Retina (tissue), 1 donor: ENCODE measurements at places on chromosomes 5 and 9.

- no peak for DNase-seq
Observed at GRCh38 chr5:57824623-57825022, 342.0 kb upstream of the ACTBL2 start.

DNA sequence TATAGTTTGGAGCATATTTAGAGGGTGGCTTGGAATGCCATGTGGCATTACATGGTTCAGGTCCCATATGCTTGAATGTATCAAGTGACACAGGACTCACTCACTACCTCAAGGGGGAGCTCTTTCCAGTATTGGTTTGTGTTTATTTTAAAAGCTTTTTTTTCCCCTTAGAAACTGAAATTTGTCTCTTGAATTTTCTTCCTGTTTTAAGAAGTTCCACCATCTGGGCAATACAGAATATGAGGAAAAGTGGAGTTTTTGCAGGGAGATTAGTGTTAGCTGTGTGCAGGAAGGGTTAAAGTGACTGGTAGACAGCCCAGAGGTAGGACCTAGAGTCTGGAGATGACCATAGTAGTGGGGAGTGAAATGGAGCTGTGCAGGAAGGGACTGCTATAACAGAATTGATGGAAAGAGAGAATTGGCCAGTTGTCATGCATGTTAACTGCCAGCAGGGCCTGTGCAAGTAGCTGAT lies 36.6 kb downstream of the CTNNA1 start:
- DNase-seq: peak; percentile 20

DNA sequence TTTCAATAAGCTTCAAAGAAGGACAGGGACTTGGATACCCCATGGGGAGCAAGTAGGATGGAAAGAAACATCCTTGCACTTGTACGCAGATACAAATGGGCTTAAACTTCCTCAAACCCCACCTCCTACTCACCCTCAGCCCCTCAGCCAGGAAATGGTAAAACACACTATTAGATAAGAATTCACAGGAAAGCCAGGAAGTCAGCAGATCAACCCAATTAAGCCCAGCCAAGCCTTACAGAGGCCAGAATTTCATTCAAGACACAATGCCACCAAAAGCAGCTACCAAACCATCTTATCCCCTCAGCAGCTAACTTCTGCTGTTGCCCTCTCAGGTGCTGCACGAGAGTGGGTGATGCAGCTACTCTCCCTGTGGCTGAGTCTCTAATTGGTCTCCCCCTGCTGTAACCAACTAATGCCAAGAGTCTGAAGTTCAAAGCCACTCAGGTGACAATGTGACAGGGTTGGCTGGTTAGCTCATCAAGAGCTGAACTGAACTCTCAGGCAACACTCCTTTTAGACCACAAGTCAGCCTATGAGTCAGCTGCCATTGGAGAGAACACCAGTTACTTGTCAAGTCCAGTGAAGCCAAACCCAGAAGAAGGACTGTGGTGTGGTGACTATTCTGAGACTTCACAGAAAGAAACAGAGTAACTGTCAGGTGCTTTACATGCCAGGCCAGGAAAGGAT lies 201.9 kb downstream of the ZNF608 start:
- no peak for DNase-seq

DNA sequence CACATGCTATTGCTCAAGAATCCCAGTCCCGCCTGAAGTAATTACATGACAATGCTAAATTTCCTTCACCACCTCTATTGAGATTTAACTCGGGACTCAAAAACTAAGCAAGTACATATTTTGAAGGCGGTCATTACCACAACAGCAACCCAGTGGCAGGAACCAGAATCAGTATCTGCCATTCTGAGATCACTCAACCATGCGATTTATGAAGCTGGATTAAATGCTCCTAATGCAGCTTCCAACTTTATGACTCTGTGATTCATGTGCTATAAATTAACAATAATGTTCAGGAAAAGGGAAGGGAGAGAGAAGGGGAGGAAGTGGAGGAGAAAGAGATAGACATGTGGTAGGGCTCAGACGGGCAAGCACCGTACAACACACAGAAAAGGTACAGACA lies 194.7 kb downstream of the DNAH5 start:
- no peak for DNase-seq

DNA sequence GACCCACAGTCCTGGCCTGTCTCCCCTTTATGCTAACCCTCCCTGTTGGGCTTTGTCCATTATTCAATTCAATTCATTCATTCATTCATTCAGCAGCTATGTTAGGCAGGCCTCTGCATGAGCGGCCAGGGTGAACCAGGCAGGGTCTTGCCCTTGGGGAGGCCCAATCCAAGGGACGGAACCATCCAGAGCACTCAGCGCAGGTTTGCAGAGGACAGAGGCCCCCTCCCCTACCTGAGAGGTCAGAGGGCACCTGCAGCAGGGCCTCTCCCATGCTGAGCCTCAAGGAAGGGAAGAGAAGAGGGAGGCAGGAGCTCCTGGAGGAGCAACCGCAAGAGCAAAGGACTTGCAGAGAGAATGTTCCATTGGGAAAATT lies 61.4 kb downstream of the C9orf50 start:
- DNase-seq: peak; percentile 51

- no peak for DNase-seq
Observed at GRCh38 chr9:2319421-2319820, 302.2 kb upstream of the VLDLR start.

DNA sequence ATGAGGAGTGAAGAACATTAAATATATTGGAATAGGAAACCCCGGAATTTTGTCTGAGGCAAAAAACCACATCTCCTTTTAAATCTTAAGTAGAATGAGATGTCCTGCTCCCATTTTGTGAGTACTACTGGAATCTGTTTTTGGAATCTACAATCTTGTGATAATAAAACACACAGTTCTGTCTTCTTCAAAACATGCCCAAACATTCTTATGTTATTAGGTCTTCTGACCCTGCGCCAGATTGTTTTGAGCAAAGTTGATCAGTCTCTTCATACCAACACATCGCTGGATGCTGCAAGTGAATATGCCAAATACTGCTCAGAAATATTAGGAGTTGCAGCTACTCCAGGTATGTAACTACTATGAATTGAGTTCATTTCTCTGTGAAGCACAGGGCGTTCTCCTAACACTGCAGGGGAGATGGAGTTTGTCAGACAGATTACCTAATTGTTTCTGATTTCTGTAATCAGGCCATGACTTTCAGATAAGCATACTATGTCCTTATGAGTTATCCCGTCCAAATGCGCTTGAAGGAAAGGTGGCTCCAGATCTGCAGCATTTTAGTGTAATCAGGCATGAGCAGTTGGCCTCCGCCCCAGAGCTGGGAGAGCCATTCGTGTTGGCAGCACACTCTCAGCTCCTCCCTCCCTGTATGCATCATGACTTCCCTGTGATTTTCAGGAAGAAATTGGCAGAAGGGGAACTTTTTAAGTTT lies 88.0 kb downstream of the NLN start:
- DNase-seq: no peak

DNA sequence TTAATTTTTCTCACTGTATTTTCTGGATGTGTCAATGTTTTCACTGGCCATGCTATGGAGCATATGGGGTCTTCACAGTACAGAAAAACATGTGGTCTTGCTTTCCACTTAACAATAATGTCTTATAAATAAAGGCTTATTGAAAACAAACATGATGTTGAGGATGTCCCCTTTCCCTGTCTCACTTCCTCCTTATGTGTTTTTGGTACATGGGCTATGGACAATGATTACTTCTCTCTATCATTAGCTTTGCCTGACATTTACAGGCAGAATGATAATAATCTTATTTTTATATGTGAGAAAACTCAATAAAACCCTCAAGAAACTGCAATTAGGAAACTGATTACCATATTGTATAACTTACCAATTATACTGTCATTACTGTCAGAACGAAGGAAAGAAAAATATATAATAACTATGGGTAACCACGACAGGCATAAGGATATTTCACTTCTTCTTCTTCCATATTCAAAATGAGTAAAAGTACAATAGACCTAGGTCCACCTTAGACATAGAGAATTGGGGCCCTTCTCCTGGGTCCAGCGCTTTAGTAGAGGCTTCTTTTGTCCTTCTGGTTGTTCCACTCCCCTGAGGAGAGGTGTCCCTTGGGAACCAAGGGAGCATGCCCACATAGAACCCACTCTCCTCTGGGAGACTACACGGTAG lies 375.0 kb downstream of the MAN2A1 start:
- DNase-seq: no peak

- no peak for DNase-seq
Observed at GRCh38 chr9:2574203-2574602, 47.4 kb upstream of the VLDLR start.

DNA sequence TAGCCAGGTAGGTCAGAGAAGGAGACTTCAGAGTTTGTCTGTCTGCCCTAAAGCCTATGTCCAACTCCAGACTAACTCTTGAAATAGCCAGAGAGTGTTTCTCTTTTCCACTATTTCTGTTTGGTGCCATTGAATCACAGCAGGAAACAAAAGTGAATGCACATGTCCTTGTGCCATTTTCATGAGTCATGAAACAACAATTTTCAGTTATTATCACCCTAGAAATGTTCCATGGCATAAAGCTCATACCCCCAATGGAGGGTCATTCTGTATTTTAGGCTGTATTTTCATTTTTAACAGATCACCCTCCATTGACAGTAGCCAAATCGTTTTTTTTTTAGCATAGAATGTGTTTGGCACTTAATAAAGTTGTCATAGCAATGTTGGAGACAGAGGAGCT lies 124.7 kb downstream of the PAPPA start:
- no peak for DNase-seq

- no peak for DNase-seq
Observed at GRCh38 chr9:137598943-137599342, 6.5 kb upstream of the ARRDC1 start.

DNA sequence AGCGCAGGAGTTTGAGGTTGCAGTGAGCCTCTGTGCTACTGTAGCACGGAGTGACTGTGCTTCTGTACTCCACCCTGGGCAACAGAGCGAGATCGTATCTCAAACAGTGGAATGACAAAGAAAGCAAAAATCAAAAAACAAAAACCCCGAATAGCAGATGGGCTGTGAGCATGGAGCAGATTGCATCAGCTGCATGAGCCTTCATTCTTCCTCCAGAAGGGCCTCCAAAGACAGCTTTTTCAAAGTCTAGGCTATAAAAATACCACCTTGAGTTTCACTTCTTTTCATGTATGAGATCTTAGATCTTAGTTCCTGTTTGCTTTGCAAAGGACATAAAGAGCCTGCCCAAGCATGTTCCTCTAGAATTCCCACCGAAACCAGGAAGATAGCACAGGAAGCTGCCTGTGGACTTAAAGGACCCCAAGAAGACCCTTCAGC lies 15.0 kb upstream of the HSPB3 start:
- no peak for DNase-seq

GRCh38 chr9:90600029-90600428 lies 42.6 kb downstream of the DIRAS2 start:
- DNase-seq: no peak

GRCh38 chr5:122264610-122265009 lies 47.4 kb upstream of the SNCAIP start:
- DNase-seq: no peak

DNA sequence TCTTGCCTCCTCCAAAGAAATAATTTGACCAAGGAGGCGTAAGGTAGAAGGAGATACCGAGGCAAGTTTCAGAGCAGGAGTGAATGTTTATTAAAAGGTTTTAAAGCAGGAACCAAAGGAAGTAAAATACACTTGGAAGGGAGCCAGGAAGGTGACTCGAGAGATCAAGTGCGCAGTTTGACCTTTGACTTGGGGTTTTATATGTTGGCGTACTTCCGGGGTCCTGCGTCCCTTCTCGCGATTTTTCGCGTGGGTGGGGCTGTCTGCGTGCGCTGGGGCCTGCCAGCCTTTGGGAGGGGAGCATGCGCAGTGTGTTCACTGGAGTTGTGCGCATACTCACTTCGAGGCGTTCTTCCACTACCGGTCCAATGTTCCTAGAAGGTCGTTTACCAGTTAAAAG lies 166.0 kb upstream of the IRX2 start:
- no peak for DNase-seq

GRCh38 chr9:37036371-37036775 lies 2.3 kb upstream of the PAX5 start:
- DNase-seq: peak; percentile 82

- DNase-seq: no peak
Observed at GRCh38 chr5:154213592-154213991, 23.1 kb downstream of the GALNT10 start.

- DNase-seq: no peak
Observed at GRCh38 chr5:73940801-73941200, 314.8 kb downstream of the ARHGEF28 start.

- DNase-seq: no peak
Observed at GRCh38 chr5:104297076-104297475, 734.5 kb upstream of the NUDT12 start.

- DNase-seq: no peak
Observed at GRCh38 chr5:67133776-67134175, 62.8 kb downstream of the CD180 start.

DNA sequence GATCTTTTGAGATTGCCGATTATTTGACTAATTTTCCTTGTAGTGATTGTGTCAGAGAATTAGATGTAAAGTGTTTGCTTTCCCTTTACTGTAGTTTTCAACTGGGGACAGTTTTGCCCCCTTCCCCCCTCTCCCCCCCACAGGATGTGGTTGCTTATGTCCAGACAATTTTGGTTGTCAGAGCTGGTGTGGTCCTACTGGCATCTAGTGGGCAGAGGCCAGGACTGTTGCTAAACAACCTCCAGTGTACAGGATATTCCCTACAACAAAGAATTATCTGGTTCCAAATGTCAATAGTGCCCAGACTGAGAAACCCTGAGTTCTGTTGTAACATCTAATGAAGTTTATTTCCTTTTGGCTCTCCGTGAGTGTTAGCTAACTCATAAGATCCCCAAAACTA lies 20.0 kb downstream of the TMEFF1 start:
- DNase-seq: no peak

GRCh38 chr5:160621526-160621925 lies 199.9 kb downstream of the PTTG1 start:
- no peak for DNase-seq

DNA sequence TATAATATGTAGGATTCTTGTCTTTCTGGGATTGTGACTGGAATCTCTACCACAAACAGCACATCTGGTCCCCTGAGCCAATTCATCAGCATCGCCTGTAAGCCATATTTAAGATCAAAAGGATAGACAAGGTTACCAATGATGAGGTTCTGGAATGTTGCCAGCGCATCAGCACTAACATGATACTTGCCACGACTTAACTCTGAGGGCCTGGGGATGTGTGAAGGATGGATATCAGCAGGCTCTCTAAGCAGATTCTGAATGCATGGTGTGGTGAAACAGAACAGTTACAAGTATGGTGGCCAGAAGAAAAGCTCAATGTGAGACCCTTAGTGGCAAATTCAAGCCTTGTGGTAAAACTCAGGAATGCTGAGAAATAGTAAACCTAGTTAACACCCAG lies 143.0 kb downstream of the XRCC4 start:
- DNase-seq: no peak

DNA sequence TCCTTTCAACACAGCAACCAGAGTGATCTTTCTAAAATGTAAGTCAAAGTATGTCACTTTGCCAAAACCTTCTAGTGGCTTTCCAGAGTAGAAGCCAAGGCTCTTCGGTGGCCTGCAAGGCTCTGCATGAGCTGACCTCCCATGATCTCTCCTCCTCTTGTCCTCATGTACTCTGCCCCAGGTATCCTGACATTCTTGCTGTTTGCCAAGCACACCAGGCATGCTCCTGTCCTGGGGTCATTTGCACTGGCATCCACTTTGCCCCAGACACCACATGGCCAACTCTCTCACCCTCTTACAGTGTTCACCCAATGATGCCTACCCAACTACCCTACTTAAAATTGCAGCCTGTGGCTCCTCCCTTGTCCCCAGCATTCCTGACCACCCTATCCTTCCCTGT lies 86.3 kb downstream of the ZNF618 start:
- DNase-seq: no peak

- DNase-seq: no peak
Observed at GRCh38 chr9:32398207-32398606, 13.8 kb downstream of the ACO1 start.

GRCh38 chr5:65125591-65126541 lies 355.9 kb downstream of the ADAMTS6 start:
- DNase-seq: peak; percentile 57

GRCh38 chr5:78813286-78813685 lies 164.7 kb upstream of the LHFPL2 start:
- DNase-seq: no peak
